ENCODE measurements at places on chromosomes 4 and X.

GRCh38 chr4:81599742-81600380 is 128.2 kb upstream of the RASGEF1B start:
- DNase-seq = no peak

GRCh38 chr4:11543706-11544105 is 115.0 kb upstream of the HS3ST1 start:
- DNase-seq = no peak

- DNase-seq = no peak
Observed at GRCh38 chr4:92382128-92382527, 78.4 kb downstream of the GRID2 start.

DNA sequence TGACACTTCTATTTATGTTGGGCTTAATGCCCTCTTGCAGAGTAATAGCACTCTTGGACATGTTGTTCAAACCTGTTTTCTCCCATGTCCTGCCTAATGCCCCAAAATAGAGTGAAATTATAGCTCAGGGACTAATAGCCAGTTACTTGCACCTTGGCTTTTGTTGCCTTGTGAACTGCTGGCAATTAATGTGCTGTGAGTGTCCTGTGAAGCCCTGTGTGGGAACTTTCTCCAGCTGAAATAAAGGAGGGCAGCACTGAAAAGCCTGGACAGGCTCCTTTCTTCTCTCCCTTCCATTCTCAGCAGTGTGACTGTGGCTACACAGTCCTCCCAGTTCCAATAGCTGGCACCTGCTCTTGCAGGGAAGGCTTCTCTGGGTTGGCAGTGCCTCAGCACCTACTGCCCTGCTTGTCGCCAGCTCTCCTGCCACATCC is 72.4 kb downstream of the DCLK2 start:
- DNase-seq = no peak

DNA sequence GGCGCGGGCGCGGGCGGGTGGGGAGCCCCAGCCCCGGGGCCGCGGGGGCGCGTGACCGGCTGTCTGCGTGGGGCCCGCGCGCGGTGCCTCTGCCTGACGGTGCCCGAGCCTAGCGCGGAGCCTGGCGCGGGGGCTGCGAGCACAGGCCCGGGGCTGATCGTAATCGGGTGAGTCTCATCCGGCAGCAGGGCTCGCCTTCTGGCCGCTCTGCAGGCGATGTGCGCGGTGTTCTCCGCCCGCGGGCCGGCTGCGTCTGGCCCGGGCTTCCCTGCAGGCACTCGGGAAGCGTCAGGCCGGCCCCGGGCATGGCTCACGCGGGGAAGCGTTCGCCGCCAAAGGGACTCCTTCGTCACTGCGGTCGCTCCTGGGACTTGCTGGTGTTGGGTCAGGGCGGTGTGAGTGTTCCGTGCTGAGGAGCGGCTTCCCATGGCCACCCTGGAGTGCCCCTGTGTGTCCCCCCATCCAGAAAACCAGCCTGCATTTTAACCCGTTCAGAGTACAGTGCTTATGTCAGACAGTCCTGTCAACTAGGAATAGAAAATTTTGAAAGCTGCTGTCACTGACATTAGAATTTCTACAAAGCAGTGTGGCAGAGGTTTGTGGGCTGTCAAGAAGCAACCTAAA is 40.6 kb downstream of the FAM149A start:
- peak; percentile 6 for DNase-seq

- DNase-seq = no peak
Observed at GRCh38 chrX:56232221-56233082, at the start of gene KLF8. TSS of gene KLF8 (plus strand) at chrX:56232356. CDS start at chrX:56233335, 979 bp downstream.

GRCh38 chr4:169200361-169201030 is 70.3 kb downstream of the SH3RF1 start:
- DNase-seq = no peak

DNA sequence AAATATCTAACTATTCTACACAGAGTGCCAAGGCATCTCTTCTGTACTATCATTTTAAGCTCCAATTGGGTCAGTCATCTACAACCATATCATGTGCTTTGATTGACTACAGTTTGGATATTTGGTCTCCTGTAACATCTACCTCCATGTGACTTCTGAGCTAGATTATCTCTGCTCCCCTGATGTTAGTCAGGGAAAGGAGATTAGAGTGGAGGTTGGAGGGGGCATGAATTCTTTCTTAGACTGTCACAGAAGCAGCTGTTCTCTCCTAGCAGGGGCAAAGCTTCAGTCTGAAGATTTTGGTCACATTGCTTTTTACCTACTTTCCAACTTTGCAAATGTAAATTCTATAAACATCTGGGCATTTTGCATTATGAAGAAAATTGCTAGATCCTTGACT is 62.6 kb upstream of the C4orf54 start:
- DNase-seq = no peak

DNA sequence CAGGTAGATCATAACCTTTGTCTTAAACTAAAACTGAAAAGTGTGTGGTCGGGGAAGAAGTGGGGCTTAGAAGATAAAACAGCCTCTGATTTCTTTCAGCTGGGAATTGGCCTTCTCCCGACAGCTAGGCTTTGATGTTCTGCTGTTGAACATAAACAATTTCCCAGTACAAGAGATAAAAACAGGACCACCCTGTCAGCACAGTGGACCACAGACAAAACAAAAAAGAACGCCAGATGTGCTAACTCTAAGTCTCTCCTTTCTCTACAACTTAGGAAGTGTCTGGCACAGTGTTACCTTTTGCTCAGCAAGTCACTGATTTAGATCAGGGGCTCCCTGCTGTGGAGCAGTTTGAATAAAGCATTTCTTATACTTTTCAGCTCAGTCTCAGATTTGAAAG is 87.5 kb upstream of the UXT start:
- no peak for DNase-seq

DNA sequence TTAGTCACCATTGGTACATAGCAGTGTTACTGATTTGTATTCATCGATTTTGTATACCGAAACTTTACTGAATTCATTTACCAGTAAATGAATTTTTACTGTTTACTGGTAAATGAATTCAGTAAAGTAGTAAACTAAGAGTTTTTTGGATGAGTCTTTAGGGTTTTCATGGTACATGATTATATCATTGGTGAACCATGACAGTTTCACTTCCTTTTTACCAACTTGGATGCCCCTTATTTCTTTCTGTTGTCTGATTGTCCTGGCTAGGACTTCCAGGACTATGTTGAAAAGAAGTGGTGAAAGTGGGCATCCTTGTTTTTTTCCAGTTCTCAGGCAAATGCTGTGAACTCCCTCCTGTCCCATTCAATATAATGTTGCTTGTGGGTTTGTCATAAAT is 494.9 kb downstream of the GALNTL6 start:
- DNase-seq = no peak

DNA sequence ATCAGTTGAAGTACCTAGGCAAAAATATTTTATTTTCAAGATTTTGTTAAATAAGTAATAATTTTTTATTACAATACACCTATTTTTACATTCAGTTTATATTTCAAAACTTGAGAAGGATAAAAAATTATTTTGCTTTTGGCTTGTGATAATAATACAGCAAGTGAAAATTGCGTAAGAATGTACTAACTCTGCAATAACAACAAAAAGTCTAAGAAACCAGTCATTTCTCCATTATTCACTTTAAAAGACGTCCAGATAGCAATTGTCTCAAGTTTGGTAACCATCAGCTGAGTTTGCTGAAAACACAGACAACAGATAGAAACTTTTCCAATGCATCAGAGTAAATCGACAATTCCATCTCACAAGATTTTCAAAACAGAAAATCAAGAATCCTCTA is 12.1 kb downstream of the CXCL8 start:
- no peak for DNase-seq

DNA sequence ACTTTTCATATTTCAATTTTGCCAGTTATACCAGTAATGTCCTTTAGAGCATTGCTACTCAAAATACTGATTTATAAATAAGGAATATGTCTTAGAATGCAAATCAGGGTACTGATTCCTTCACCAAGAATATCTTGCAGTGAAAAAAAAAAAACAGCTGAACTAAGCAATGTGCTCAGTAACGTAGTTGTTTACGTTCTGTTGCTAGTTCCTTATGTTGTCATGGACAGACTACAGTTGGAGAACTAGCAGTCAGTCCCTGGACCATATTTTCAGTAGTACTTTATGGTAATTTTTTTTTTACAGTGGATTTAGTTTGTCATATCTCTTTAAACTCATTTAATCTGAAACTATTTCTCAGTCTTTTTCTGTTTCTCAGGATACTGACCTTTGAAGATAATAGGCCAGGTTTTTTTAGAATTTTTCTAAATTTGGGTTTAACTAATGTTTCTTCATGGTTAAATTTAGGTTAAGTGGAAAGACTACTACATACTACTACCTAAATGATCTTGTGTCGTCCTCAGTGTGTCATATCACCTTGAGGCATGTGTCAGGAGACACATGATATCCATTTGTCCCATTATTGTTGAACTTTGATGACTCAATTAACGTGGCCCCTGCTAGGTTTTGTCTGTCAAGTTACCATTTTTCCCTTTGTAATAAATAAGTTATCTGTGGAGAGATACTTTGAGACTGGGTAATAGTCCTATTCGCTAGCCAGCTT is 21.0 kb downstream of the SMARCAD1 start:
- DNase-seq = no peak

- peak; percentile 23 for DNase-seq
Observed at GRCh38 chrX:24241822-24242648, 71.8 kb downstream of the SUPT20HL2 start.

DNA sequence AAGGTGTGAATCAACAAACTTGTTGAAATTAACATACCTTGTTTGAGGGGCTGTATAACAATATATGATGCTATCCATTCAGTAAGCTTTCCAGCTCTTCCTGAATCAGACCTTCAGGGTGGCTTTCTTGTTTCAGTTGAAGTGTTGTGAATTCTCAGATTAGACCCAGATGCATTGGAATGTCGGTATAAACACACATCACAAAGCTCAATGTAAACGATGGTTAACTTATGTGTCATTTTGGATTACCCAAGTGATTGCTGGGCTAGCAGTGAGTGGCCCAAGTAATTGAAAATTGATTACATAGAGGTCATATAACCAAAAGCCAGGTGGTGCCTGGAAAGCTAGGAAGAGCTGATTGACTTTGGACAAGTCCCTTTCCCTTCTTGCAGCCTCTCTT is 115.0 kb downstream of the SHROOM4 start:
- no peak for DNase-seq

DNA sequence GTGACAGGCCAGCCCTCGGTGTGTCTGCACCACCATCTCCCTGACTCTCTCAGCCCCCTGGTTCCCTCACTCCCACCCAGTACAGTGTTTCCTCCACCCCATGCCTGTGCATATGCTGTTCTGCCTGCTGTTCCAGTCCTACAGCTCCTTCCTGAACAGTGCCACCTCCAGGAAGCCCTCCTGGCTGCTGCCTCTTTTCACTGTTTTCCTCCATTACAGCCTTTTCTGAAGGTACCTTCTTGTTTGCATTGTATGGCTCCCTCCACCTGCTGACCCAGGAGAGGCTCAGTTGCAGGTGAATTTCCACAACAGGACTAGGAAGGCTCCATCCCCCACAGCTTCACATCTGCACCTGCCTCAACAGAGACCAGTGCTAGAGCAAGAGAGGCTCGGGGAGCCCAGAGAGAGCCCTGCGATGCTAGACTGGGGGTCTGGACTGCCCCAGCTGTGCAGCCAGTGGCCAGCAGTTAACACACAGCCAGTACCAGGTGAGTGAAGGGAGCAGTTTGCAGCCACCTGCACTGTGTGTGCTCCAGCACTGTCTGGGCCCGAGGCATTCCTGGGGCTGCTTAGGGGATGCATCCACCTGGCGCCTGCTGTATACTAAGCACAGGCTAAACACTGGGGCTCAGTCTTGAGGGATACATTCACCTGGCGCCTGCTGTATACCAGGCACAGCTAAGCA is 92.0 kb downstream of the ADRA2C start:
- DNase-seq = no peak

DNA sequence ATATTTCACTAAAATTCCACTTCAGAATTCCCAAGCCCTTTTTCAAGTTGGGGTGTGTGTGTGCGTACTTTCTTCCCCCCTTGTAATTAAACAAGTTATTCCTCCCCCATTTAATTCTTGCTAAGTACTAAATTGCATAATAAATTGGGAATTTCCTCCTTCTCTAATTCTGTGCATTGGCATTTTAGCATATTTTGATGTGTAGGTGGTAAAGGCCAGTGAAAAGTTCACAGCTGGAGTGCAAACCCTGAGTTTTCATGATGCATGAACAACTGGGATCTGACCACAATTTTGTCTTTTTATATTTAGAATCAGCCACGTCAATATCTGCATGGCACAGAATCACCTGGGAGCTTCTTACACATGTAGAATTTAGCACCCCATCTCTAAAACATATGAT is 18.5 kb downstream of the ANXA3 start:
- DNase-seq = no peak

DNA sequence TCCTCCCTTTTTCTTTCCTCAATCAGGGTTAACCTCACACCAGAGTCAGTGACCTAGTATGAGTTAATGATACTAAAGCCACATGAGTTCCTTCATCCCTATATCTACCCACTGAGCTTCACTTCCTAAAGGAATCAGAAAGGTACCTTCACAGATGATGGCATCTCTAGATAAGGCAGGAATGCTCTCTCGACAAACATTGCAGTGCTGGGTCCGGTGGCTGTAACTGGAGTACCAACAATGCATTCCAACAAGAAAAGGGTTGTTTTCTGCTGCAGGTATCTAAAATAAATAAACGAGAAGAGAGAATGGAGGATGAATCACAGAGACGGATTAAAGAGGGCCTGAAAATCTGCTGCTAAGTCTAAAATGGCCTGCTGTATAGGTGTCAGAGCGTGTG is 66.7 kb downstream of the DGKK start:
- DNase-seq = no peak

DNA sequence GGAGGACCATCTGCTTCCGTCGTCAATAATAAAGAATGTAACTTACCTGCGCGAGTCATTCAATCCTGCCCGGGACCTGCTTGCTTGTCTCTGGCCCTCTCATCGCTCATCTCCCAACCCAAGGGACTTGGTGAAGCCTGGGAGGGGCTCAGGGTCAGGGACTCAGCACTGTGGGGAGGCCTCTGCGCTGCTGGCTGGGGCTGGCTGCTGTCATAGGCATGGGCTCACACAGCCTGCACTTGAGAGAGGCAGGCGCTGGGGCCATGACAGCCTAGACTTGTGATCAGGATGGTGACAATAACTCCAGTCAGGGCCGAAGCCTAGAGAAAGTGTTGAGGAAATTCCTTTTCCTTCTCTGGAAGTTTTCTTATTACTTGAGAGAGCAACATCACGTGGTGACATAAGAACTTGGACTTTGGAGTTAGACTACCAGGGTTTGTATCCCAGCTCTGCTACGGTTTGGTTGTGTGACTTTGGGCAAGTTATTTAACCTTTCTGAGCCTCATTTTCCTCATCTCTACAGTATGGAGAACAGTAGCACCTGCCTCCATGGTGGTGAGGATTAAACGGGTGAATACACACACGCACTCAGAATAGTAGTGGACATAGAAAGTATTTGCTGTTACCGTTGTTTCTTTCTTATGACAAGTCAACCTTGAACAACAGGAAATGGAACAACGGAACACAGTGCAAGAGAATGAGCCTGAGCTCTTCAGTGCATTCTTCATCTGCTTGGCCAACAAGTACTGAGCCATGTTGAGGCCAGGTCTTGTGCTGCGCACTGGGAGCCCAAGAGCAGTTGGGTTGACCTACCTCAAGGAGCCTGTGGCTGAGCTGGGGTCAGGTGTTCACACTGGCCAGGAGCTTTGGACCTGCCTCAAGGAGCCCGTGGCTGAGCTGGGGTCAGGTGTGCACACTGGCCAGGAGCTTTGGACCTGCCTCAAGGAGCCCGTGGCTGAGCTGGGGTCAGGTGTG is 60.5 kb downstream of the TBC1D14 start:
- peak; percentile 80 for DNase-seq

All from NCI-H2171 treated with DMSO at 0.1 percent for 48 hours (cell line).